ENCODE measurements at places on chromosomes 11 and 22.

GRCh38 chr11:21511835-21512440 is 680.9 kb upstream of the ANO5 start:
- DNase-seq = no peak

DNA sequence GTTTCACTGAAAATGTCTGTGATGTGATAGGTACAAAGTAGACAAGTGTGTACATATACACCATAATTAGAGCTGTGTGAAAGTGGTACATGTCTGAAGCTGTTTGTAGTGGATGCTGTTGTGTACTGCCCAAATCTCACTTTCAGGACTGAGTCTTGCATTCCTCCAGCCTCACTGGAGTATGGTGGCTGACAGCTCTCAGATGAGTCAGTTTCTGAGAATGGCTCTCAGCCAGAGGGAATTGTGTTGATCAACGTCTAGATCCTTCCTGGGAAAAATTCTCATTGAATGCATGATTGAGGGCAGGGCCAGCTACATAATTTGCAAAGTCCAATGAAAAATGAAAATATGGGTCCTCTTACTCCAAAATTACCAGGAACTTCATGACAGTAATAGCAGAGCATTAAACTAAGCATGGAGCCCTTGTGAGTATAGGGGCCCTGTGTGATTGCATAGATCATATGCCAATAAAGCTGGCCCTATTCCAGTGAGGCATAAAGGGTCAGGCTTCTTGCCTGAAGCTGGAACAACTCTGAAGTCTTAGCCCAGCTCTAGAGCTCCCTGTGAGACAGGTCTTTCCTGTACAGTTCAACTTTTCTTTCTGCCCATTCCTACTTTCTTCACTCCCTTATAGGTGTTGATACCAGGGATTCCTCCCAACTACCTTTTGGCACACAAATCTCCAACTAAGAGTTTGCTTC is 10.8 kb upstream of the CYP2R1 start:
- no peak for DNase-seq

- DNase-seq = peak; percentile 51
These were observed 10.3 kb upstream of the IGSF9B start for GRCh38 chr11:133966921-133967598.

GRCh38 chr11:29268733-29269132 is 748.1 kb downstream of the KCNA4 start:
- no peak for DNase-seq

GRCh38 chr11:57294225-57295131 is 30.3 kb downstream of the TNKS1BP1 start:
- no peak for DNase-seq

- no peak for DNase-seq
These were observed 44.5 kb downstream of the ME3 start for GRCh38 chr11:86627776-86628455.

- no peak for DNase-seq
These were observed 21.9 kb upstream of the NXPE4 start for GRCh38 chr11:114617157-114618124.

GRCh38 chr11:76653674-76654284 is 16.8 kb downstream of the LRRC32 start:
- no peak for DNase-seq

GRCh38 chr11:116312570-116313391 is 460.0 kb downstream of the BUD13 start:
- no peak for DNase-seq

GRCh38 chr11:134261626-134262488 is 8.5 kb downstream of the ACAD8 start:
- DNase-seq = no peak

DNA sequence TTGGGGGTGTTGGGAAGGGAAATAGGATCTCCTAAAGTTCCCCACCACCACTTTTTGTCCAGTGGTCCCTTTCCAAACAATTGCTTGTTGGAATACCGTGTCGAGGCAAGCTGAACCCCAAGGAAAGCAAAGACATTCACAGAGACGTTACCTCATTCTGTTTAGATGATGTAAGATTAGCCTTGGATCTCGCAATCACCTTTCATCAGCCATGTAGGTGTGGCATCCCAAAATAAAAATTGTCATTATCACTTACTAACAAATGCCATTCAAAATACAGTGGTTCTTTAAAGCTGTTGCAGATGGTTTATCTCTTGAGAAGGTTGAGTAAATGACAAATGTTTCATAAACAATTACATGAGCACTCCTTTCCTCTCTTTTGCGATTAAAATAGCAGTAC is 86.5 kb upstream of the SLC25A18 start:
- no peak for DNase-seq

DNA sequence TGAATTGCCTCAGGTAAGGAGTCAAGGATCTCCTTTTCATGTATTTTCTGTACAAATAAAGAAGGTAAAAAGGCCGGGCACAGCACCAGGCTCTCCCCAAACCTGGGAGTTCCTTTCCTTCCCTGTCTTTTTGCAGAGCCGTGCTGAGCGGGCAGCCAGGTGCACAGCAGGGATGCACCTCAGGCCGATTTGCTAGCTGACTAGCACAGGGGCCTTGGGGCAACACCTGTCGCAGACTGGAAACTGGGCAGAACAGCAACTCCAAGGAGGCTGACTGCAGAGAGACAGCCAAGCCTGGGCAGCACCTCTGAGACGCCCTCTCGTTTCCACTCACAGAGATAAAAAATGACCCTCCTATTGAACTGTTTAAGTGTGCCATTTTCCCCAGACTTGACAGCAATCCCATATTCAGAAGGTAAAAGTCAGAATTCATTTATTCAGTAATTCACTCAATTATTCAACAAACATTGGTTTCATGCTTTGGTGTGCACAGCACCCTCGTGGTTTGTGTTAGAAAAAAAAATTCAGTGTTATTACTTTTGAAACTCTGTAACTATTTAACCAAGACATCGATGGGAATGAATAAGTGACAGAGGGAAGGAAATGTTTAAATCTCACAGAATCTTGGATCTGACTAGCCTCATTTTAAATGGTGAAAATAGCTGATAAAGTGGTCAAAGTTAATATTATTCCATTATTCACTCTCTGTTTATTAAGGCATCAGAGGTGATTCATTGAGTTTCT is 120.9 kb downstream of the GALNT18 start:
- no peak for DNase-seq

GRCh38 chr11:17740649-17741235 is 6.2 kb downstream of the KCNC1 start:
- no peak for DNase-seq

DNA sequence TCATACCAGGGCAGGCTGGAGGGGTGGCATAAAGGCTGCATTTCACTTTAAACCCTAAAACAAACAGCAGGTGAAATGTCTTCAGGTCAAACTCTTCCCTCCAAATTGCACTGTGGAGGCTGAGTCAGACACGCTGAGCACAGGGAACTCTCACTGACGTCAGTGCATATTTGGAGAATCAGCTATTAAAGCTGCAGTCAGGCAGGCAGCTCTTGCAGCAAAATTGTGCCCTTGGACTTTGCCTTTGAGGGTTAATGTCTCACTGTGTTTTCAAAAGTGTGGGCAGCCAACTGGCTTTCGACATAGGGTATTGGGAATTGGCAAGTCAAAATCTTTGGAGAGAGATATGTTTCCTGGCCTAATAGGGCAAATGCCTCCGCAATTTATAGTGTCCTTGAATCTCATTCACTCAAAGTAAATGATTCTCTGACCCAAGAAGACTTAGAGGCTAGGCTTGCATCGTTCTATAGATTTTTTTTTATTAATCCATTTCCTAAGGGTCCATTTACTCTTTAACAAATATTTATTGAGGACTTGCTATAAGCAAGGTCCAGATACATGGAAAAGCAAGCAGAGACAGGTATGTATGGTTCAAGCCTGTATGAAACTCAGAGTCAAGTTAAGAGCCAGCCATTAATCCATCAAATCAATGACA is 27.7 kb upstream of the SMCO4 start:
- DNase-seq = no peak

- DNase-seq = no peak
These were observed 68.7 kb upstream of the WNT7B start for GRCh38 chr22:46045459-46046298.

DNA sequence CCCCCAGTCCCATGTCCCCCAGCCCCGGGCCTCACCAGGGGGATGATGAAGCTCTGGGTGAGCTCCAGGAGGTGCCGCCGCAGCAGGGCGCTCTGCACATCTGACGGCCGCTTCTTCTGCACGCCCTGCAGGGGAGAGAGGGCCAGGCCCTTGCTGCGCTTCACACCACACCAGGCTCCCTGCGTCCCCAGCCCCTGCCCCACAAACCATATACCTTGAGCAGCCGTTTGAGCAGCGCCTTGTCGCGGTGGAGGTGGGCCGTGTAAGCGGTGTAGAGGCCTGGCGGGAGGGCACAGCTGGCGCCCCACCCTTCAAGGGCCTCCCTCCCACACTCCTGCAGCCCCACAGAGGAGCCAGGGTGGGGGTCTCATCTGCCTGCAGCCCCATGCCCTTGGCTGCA is 6.2 kb upstream of the PLXNB2 start:
- no peak for DNase-seq

DNA sequence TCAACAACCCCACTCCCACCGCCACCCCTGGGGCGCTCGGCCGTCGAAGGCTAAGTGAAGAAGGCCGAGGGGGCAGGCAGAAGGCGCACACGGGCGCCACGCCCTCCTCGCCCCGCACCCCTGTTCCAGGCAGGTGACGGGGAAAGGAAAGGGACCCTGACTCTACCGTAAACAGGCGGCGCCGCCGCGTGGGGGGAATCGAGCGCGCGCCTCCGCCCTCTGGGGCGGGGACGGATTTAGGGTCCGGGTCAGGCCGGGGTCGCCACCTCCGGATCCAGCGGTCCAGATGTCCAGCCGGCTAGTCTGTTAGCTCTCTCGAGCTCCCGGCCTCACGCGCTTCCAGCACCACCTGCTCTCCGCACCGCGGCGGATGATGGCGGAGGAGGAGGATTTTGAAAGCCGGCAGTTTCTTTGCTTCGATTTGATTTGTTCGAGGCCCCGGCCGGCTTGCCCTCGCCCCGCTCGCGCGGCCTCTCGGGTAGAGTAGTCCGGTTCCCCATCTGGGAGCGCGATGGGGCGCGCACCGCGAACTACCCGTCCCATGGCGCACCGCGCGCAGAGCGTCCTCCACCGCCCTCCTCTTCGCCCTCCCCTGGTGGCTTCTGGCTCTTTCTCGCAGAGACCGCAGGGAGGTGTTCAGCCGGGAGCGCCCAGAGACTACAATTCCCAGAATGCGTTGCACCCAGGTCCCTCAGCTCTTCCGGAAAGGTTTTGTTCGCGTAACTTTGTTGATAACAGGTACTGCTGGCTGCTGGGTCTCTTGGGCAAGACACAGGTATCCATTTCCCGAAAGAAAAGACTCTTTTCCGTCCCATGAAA is at the start of gene RANGAP1:
Gene RANGAP1, minus strand, starts transcription at position 368 of the 819 bp plus-strand sequence. CDS start 5,143 bp downstream, outside the sequence.
- peak; percentile 97 for DNase-seq

- no peak for DNase-seq
These were observed 5.5 kb upstream of the FADS3 start for GRCh38 chr11:61896665-61897386.

GRCh38 chr22:42343531-42344081 is 73.2 kb upstream of the TCF20 start:
- peak; percentile 14 for DNase-seq

DNA sequence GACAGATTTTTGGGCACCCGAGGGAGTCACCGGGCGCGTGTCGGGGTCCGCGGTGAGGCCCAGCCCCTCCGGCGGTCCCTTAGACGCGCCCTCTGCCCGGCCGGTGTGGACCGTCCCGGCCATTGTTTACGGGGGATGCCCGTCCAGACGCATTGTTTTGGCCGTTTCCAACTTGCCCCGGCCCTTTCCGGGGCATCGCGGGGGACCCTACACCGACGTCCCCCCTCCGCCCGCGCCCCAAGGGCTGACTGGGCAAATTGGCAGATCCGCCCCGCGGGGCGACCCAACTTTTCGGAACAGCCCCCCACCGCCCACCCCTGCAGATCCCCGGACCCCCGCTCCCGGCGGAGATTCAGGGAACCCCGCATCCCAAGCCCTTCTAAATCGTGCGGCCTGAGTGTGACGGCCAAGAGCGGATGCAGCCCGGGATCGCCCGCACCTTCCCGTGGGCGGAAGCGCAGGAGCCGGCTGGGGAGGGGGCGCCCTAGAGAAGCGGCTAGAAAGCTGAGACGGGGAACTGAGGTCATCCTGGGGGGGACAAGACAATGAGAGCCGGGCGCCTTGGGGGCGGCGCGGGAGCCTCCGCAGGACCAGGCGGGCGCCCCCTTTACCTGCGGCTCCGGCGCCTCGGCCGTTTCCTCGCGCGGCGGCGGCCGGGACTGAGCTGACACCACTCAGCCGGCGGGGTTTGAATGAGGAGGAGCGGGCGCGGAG is 17.1 kb upstream of the CCT8L2 start:
- no peak for DNase-seq

- DNase-seq = no peak
These were observed 4.9 kb downstream of the PSMD13 start for GRCh38 chr11:241634-242033.

DNA sequence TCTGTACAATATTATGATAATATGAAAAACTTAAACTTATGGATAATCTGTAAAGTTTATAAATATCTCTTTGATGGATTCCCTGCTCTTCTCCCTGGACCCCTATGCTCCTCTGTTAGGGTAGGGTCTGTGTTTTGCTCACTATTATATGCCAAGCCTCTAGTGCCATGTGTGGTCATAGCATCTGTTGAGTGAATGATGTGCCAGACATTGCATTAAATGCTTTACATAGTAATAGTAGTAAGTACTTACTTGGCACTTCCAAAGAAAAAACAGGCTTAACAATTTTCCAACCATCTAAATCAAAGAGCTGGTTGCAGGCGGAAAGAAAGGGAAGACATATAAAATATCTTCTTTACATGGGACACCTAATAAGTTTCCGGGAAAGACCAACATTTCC is 46.8 kb downstream of the LGR4 start:
- DNase-seq = no peak

GRCh38 chr11:111761036-111761435 is 5.2 kb downstream of the PPP2R1B start:
- DNase-seq = no peak

DNA sequence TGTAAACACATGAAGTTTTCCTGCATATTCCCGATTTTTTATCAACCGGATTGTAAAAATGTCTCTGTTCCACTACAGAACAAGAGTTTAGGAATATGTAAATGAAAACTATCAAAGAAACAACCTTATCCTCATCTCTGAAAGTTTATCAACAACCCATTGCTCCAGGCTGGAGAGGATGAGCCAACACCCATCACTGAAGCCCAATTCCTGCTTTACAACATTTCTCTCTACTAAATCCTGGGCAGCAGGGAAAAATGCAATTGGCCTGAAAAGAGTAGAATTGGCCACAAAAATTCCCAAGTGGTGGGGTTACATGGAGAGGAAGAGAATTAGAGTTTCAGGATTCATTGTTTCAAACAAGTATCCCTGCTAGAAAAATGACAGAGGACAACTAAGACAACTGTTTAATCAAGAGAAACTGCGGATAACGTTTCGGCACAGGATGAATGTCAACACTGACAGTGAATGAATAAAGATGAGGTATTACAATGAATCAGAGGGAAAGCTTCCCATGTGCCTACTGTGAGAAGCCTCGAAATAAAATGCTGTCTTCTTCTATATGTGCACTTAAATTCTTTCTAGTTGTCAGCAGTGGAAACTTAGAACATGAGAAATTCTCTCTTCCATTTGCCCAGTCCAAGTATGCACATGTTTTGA is 317.3 kb upstream of the ANO3 start:
- DNase-seq = no peak

DNA sequence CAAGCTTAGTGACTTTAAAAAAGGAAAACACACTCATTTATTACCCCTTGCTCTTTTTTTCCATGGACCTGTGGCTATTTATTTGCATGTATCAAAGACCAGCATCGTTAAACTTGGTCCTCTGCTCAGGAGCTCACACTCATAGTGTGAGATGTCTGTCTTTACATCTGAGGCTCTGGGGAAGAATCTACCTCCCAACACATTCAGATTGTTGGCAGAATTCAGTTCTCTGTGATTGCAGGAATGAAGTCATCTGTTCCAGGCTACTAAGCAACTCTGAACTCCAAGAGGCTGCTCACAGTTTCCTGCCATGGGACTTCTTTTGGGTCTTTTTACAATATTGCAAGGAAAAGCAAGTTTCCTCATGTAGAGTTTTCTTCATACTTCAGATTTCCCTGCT is 138.8 kb downstream of the LRRC4C start:
- DNase-seq = no peak

All from stimulated activated CD4-positive, alpha-beta T cell treated with anti-CD3 and anti-CD28 coated beads, TNF-alpha, amount 100 ng/mL, for 4 hours (primary cell).